Endothelial cell (in vitro differentiated cells): ENCODE measurements at places on chromosomes 12 and 14. TPM values are rescaled to one million over a fixed set of nuclear protein-coding genes. Genes with fewer than 3 reads are reported as not detected.

The SLC25A29 gene
- 165 TPM for total RNA-seq

The NUAK1 gene
- 16.6 TPM for total RNA-seq

The TM9SF1 gene
- 41.8 TPM for total RNA-seq

The HELB gene
- 3.7 TPM for total RNA-seq

The PLEKHG7 gene
- not detected for total RNA-seq

The RGS6 gene
- total RNA-seq, result 15.7 TPM

GRCh38 chr12:108722992-108723766, 8.1 kb downstream of the CORO1C start:
- H3K36me3 ChIP-seq, result peaks cover 5% of the 10 kb centered on the region
- no peak overlapping the region for H3K27ac ChIP-seq
- H3K4me3 ChIP-seq, result no peak overlapping the region
- H3K4me1 ChIP-seq, result peaks cover 64% of the 10 kb centered on the region

DNA sequence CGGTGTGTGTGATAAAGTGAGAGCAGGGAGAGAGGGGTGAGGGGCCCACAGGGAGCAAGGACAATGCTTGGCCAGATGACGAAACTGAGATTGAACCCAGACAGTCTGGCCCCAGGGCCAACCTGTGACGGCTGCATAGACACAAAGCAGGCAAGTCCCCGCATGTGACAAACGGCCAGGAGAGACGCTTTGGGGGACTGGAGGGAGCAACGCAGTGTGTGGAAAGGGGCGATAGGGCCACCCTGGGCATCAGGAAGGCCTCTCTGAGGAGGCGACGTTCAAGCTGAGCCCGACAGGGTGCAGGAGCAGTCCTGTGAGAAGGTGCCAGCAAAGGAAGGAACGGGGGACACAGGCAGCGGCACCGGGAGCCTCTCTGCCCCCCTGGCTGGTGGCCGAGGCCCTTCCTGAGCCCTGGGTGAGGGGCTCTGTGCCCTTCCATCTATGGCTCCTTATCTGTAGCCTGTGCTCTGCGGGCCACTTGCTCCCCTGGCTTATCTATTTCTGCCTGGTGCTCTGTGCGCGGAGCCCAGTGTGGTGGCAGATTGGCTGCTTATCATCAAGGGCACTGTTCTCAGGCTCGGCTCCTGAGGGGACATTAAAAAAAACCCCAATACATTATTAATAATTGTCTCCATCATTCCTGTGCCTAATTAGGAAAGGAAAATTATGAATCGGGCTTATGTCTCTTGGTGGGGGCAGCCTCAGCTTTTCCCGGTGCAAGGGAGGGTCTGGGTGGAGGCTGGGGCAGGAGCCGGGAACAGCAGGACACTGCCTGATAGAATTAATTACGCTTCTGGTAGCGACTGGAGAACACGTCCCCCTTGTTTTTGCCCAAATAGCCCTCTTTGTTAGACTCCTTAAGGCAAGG, 39.8 kb downstream of the PRIMA1 start:
- H3K4me3 ChIP-seq, result no peak overlapping the region
- no peak overlapping the region for H3K27ac ChIP-seq
- DNase-seq, result no peak
- H3K27me3 ChIP-seq, result peaks cover 13% of the 10 kb centered on the region
- H3K36me3 ChIP-seq, result no peaks in the 10 kb centered on the region
- peaks cover 14% of the 10 kb centered on the region for H3K4me1 ChIP-seq

DNA sequence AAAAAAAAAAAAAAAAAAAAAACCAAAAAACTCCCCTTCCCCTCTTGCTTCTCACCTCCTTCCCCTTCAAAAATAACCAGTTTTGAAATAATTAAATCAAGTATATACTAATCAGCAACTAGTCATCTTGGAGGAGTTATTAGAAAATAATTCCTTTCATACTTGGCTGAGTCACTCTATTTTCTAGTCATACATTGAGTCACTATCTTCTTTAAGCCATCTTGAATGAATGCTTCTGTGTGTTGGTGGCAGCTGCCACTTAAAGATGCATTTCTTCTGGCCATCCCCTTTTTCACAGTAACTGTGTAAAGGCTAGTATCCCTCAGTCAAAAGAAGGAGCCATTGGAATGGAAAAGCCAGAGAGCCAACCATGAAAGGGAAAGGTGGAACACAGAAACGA, 84.2 kb upstream of the TMEM263 start:
- H3K4me3 ChIP-seq, result no peak overlapping the region
- no peaks in the 10 kb centered on the region for H3K36me3 ChIP-seq
- peaks cover 3% of the 10 kb centered on the region for H3K4me1 ChIP-seq
- H3K27me3 ChIP-seq, result no peaks in the 10 kb centered on the region
- no peak overlapping the region for H3K27ac ChIP-seq

- no peak for DNase-seq
- no peak overlapping the region for H3K27ac ChIP-seq
- H3K27me3 ChIP-seq, result peaks cover 2% of the 10 kb centered on the region
- H3K4me3 ChIP-seq, result no peak overlapping the region
- no peaks in the 10 kb centered on the region for H3K36me3 ChIP-seq
- H3K4me1 ChIP-seq, result no peaks in the 10 kb centered on the region
Measured at GRCh38 chr14:51818748-51819380, 41.5 kb upstream of the GNG2 start.

DNA sequence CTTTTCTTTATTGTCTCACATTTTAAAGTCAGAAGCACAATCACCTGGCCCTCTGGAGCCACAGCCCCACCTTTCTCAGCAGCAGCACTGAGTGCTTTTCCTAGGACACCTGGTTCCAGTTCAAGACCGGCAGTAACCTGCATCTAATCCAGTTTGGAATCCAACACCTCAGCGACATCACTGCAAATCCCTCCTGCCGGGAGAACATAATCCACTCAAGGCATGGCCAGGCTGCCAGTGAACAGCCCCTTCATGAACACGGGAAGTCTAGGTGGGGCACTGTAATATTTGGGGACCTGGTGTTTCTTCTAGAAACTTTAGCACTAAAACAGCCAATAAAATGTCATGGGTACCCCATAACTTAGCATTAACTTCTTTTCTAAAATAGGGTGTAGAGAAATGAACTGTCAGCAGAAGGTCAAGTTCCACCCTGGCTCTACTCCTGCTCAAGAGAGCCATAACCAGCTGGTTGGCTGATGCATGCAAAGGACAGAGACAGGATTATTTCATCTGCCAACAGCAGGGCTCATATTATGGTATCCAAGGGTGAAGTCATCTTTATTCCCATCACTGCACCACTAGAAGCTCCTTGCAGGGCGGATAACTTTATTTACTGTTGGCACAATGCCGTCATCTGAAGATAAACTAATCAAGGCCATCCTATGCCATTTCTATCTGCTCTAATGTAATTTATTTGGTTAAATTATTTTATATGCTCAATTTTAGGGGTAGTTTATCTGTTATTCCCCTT, 76.7 kb downstream of the TTC7B start:
- no peak for DNase-seq
- peaks cover 7% of the 10 kb centered on the region for H3K4me1 ChIP-seq
- peaks cover 1% of the 10 kb centered on the region for H3K27me3 ChIP-seq
- no peak overlapping the region for H3K27ac ChIP-seq
- H3K4me3 ChIP-seq, result no peak overlapping the region
